ENCODE measurements at places on chromosomes 2 and 18.
A peak's percentile ranks its signal among the peaks of the same experiment; 100 is the strongest.

- no peak for DNase-seq
Measured at GRCh38 chr2:239519089-239519920, 118.5 kb upstream of the HDAC4 start.

GRCh38 chr2:119291588-119292167 lies 68.0 kb downstream of the STEAP3 start:
- DNase-seq = no peak

DNA sequence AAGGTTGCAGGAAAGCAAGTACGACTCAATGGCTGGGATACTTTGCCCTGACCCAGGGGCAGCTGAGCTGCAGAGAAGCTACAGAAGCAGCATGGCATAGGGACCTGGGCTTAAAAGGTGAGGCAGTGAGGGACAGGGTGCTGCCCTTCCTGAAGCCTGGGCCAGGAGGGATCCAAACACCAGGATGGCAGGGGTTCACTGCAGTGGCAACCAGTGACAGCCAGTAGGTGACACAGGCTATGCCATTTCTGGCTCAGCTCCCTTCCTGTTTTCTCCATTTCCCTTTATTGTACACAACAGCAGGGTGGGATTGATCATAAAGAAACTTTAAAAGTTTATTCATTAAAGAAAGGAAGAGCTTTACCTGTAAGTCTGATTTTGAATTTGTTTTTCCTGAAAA lies 48.8 kb downstream of the CABYR start:
- DNase-seq = no peak

GRCh38 chr2:33133454-33133952 lies 186.8 kb downstream of the LTBP1 start:
- no peak for DNase-seq

DNA sequence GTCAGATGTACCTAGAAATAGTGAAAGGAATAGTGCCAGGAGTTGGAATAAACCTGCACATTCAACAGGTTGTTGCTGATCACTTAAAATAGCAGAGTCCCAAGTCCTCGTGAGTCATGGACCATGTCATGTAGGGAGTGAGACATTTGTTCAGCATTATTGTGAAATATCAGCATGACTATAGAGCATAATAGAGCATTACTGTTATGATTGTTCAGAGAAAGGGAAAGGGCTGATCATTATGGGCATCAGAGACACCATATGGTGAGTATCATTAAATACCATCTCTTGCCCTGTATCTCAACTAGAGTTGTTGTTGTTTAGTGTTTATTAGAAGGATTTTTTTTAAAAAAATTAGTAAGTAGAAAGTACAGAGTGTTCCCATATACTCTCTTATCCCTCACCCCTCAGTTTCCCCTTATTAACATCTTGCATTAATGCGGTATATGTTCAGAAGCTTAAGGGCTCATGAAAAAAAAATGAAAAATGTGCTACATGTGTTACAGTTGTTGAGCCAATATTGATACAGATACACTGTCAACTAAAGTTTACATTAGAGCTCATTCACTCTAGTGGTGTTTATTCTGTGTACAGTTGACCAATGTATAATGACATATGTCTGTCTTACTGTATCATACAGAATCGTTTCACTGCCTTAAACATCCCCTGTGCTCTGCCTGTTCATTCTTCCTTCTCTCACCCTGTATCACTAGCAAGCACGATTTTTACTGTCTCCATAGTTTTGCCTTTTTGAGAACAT lies 5.7 kb downstream of the ELAC1 start:
- no peak for DNase-seq

DNA sequence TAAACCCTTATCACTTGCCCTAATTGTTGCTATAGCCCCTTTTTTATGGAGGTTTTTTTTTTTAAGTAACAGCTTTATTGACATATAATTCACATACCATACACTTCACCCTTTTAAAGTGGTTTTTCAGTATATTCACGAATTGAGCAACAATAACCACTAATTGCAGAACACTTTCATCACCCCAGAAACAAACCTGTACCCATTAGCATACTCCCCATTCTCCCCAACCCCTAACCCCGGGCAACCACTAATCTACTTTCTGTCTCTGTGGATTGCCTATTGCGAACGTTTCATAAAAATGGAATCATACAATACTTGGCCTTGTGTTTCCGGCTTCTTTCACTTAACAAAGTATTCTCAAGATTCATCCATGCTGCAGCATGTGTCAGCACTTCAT lies 213.6 kb downstream of the ATAD2B start:
- DNase-seq = no peak

DNA sequence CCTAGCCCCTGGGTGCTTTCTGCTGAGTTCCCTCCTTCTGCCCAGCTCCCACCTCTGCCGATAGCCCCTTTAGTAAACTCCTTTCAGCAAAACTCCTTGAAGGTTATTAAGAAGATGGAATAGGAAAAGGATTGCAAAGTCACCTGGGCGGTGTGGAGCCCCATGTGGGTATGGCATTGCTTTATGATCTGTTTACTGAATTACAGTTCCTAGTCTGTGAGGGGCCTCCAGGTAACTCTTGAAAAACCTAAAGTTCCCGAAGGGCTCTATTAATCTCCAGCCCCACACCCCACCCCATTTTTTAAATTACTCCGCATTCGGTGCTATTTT lies 116.9 kb upstream of the UXS1 start:
- DNase-seq = no peak

DNA sequence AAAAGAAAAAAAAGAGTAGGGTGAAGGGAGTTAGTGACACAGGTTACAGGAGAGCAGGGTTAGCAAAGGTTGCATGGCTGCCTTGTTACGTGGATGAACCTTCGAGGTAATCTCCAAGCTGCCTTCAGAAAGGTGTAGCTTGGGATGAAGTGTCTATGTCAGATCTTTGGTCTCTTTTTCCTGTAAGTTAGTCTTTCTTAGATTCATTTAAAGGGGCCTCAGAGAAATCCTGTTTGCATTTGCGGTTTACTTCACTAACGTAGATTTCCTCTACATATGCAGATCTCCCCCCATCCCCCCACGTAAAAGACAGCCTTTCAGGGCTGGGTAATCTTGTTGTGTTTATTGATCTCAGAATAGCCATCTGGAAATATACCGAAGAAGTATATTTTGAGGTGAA lies 83.7 kb downstream of the MTA3 start:
- no peak for DNase-seq

DNA sequence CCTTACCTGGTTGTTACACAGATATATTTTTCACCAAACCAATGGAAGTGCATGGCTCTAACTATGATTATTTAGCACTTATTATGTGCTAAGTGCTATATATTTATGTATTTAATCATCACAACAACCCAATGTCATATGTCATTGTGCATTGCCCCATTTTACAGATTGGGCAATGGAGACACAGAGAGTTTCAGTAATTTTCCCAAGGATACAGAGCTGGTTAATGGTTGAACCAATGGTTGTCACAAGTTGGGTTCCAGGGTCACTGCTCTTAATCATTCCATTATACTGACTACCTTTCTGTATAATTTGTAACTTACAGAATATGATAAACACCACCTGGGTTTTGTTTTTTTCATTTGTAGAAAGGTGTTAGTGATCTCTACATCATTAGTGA lies 29.2 kb downstream of the NOSTRIN start:
- DNase-seq = no peak

DNA sequence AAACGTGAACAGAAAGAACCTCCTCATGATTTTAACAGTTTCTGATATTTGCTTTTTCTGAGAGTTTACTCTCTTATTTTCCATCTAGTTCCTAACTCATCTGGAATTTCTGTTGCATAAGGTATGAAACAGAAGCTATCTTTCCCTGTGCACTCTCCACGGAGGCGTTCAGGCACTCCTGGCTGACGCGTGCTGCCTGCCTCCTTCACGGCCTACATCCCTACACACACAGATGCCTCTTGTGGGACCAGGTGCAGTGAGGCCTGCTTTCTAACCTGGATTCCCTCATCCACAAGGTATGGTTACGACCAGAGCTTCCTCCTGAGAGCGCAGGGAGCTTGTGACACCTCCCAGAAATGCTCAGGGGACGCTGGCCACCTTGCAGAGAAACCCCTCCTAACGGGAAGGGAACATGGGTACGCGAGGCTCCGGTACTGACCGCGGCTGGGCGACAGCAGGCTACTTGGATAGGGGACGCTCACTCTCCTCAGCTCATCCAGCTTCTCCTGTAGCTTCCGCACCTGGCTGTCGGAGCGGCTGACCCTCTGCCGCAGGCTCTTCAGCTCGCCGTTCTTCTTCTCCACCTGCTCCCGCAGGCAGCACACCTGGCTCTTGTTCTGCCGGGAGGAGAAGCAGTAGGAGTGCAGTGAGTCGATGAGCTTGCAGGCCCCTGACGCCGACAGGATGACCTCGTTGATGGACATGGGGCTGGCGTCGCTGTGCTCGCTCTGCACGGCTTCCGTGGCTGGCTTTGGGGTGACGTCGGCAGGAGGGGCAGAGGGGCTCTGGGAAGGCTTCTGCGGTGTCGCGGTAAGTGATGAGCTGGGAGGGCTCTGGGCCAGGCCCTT lies 4.3 kb downstream of the THAP4 start:
- no peak for DNase-seq

GRCh38 chr2:41040782-41041520 lies 589.1 kb upstream of the SLC8A1 start:
- DNase-seq = no peak

DNA sequence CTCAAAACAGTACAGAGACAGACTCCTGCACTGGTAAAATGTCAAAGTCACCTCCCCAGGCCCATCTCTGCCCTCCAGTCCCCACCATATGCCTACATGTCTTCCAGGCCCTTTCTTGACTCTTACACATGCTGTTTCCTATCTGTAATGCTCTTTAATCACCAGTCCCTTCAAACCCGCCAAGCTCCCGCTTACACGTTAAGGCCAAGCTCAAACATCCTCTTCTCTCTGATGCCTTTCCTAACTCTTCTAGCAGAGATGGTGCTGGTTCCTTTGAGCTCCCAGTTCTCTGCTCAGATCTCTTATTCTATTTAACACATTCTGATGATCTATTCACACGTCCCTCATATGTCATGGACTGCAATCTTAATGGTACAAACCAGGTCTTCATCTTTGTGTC lies 5.0 kb downstream of the EVA1A start:
- no peak for DNase-seq

- DNase-seq = no peak
Measured at GRCh38 chr18:77016936-77017335, 115.6 kb downstream of the MBP start.

GRCh38 chr2:25041928-25042320 lies at the start of gene EFR3B:
EFR3B (plus strand) TSS chr2:25042076; CDS start chr2:25042313, 237 bp downstream.
- peak; percentile 88 for DNase-seq

GRCh38 chr18:80143881-80144280 lies 34.8 kb downstream of the ADNP2 start:
- no peak for DNase-seq

DNA sequence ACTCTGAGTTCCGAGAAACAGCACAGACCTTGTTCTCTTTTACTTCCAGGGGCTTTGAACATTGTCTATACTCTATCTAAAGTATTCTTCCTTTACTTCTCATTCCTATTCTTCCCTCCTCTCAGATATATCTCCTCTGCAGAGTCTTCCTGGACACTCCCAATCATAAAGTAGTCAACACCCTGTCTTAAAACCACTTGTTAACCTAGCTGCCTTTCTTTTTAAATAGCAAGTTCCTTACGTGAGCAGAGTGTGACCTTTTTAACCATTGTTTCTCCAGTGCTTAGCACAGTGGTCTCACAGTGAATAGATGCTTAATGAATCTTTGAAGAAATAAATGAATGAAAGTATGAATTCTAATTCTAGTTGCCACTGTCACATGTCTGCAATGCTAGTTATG lies 47.4 kb downstream of the PTRHD1 start:
- DNase-seq = no peak

GRCh38 chr2:71784734-71785511 lies 331.6 kb downstream of the DYSF start:
- no peak for DNase-seq
